ENCODE measurements at places on chromosomes 1 and 21.

- no peak for DNase-seq
Observed at GRCh38 chr1:81600363-81600762, 200.4 kb upstream of the ADGRL2 start.

GRCh38 chr21:42607102-42607501, 46.3 kb upstream of the PDE9A start:
- no peak for DNase-seq

DNA sequence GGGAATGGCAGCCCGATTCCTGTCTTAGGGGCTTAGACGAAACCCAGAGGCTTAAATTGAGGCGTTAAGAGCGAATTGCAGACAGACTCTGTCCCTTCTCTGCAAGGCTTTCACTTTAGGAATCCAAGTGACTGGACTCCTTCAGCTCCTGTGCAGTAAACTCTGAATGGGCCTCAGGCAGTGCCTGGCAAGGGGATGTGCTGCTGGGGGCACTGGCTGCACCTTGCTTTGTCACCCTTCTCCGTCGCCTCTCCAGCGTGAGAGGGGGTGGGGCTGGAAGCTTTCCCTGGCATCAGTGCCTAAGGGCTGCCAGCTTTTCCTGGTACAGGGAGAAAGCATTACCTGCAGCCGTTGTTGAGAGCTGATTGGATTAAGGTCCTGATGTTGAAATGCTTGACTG, 39.9 kb upstream of the NFASC start:
- no peak for DNase-seq

DNA sequence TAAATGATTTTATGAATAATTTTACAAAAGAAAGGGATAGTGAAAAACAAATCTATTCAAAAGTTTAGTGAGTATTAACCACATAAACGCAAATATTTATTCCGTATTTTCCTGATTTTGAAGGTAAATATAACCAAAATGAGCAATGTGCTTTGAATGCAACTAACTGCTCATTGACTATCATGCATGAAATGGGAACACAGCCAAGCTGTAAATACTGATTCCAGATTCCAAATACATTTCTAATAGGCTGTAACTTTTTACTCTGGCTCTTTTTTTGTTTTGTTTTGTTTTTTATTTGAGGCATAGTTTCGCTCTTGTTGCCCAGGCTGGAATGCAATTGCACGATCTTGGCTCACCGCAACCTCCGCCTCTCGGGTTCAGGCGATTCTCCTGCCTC, 41.8 kb downstream of the SELENOF start:
- no peak for DNase-seq

GRCh38 chr1:25897754-25898153, 8.5 kb downstream of the STMN1 start:
- no peak for DNase-seq

Data from iPS DF 6.9 (cell line).